NCI-H524 (cell line): ENCODE measurements at places on chromosomes 16 and 17.

DNA sequence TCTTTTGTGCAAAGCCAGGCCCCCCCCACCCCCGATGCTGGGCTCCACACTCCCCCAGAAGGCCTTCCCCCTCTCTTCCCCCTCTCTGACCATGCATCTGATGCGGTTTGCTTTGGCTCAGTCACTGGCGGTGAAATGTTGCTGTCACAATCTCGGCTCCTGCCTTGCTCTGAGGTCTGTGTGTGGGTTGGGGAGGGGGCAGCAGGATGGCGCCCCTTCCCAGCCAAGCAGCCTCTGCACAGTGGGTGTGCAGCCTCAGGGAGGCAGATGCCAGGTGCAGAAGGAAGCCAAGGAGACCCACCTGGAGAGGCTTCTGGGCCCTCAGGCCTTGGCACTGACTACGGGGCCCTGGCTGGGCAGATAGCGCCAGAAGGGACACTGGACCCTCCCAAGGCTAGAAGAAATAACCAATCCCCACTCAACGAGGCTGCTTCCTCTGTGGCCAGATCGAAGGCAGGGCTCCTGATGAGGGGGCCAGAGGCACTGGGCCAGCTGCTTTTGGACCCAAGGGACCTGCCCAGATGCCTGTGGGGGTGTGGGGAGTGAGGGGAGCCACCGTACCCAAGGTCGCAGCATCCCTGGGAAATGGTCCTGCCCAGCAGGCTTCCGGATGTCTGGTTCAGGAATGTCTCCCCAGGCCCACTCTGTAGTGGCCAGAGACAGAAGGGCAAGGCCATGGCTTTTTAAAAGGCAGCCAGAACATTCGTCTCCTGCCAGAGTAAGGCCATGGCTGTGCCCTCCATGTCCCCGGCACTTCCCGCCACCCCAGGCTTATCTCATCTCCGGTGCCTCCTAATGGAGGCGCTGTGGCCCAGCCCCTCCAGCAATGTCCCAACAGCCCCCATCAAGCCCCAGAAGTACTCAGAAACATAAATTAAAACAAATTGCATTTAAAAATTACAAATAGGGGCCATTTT lies 43.4 kb upstream of the SLC38A10 start:
- DNase-seq: no peak

DNA sequence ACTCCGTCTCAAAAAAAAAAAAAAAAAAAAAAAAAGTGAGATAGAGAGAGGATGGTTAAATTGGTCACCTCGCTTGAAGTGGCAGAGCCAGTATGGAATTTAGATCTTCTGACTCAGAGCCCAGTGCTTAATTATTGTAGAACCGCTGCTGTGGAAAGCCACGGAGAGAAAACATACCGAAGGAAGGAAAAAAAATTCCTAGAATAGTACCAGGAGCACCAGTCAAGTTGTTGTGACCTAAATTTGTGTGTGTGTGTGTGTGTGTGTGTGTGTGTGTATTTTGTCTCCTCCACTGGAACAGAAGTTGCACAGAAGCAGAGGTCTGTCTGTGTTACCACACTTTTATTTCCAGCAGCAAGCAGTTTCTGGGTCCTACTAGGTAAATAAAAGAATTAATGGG lies 10.6 kb upstream of the NUP85 start:
- DNase-seq: no peak

- DNase-seq: no peak
These were observed 11.5 kb downstream of the GPT2 start for GRCh38 chr16:46895399-46896313.

DNA sequence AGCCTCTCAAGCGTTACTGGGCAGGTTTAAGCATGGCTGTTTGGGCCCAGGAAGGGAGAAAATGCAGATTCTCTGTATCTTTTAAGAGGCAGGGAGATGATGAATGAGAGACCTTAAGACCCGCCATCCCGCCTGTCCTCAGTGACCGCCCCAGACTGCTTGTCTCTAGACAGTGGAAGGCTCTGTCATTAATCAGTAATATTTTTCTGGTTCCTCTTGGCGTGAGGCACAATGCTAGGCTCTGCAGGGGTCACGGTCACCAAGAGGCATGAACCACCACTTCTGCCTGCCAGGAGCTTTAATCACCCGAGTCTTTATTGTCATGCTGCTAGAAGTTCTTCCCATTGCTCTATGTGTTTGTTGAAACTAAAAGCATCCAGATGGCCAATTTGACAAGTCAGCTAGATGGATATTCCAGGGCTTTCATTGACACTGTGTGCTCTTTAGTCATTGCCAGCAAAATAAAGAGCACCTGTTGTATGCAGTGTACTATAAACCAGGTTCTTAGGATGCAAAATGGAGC lies 3.2 kb downstream of the SLC6A2 start:
- no peak for DNase-seq

GRCh38 chr16:82761236-82761635 lies 134.5 kb downstream of the CDH13 start:
- DNase-seq: no peak

GRCh38 chr17:81376946-81377714 lies 18.1 kb upstream of the BAHCC1 start:
- no peak for DNase-seq

DNA sequence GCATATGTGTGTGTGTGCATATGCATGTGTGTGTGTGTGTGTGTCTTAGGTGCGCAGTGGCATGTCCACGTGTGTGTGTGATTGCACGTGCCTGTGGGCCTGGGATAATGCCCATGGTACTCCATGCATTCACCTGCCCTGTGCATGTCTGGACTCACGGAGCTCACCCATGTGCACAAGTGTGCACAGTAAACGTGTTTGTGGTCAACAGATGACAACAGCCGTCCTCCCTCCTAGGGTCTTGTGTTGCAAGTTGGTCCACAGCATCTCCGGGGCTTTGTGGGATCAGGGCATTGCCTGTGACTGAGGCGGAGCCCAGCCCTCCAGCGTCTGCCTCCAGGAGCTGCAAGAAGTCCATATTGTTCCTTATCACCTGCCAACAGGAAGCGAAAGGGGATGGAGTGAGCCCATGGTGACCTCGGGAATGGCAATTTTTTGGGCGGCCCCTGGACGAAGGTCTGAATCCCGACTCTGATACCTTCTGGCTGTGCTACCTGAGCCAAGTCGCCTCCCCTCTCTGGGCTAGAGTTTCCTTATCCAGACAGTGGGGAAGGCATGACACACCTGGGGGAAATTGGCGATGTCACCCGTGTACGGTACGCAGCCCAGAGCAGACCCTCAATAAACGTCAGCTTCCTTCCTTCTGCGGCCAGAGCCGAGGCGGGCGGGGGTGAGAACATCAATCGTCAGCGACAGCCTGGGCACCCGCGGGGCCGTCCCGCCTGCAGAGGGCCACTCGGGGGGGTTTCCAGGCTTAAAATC lies 47.6 kb downstream of the IL21R start:
- DNase-seq: no peak
